ENCODE measurements at places on chromosomes 3 and 15. TPM values are rescaled to one million over a fixed set of nuclear protein-coding genes. Genes with fewer than 3 reads are reported as not detected.

GRCh38 chr3:54928046-54928770 is at the start of gene LRTM1:
Gene LRTM1 (minus strand): TSS chr3:54928059. CDS start chr3:54927911, 148 bp downstream.
- no peaks in the 10 kb centered on the region for H3K27me3 ChIP-seq
- no peak within 1 kb of the TSS for H3K27ac ChIP-seq
- DNase-seq = no peak
- no peak within 1 kb of the TSS for H3K4me3 ChIP-seq
- H3K4me1 ChIP-seq = no peaks in the 10 kb centered on the region
- H3K36me3 ChIP-seq = no peaks in the 10 kb centered on the region

DNA sequence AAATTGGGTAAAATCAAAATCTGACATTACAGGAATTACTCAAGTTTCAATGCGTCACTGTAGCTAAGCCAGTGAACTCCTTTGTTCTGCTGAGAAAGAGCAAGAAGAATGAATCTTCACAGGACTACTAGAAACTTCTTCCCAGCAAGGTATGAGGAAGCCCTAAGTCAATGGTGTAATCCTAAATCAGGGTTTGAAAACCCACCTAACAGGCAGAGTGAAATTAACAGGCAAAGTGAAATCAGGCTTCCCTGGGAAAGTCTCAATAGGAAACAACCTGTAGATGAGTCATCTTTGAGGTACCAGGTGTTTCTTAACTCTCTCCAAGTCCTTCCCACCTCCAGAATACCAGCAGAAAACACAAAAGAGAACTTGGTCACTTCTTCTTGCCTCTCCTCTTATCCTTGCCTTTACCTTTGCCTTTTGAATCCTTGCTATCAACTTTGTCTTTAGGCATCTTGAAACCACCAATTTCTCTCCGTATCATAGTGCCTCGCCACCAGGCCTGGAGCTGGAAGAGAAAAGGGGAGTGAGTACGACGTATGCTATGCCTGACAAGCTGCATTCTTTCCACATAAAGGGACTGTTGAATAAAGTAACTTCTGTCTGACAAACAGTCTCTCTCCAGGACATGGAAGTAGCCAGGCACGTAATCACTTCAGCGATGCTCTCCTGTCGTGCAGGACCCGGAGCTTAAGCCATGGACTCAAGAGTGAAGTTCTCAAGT is 60.6 kb upstream of the RPL35A start:
- H3K27me3 ChIP-seq = no peaks in the 10 kb centered on the region
- H3K4me3 ChIP-seq = no peak overlapping the region
- no peak overlapping the region for H3K27ac ChIP-seq

- H3K36me3 ChIP-seq = peaks cover 6% of the 10 kb centered on the region
- no peak overlapping the region for H3K4me3 ChIP-seq
- no peak for DNase-seq
- no peaks in the 10 kb centered on the region for H3K27me3 ChIP-seq
These were observed 40.6 kb downstream of the ASB7 start for GRCh38 chr15:100642950-100643338.

The SAMD7 gene
- total RNA-seq = not detected

The SH2D7 gene
- total RNA-seq = not detected

The CLDN1 gene
- 0.88 TPM for total RNA-seq

Measured in activated naive CD4-positive, alpha-beta T cell treated with anti-CD3 and anti-CD28 coated beads for 36 hours (primary cell).